ENCODE measurements at places on chromosomes 7 and 10.

- no peak for DNase-seq
Measured at GRCh38 chr7:24365606-24366005, 81.6 kb downstream of the NPY start.

- no peak for DNase-seq
Measured at GRCh38 chr7:5750031-5750653, 31.3 kb downstream of the RNF216 start.

DNA sequence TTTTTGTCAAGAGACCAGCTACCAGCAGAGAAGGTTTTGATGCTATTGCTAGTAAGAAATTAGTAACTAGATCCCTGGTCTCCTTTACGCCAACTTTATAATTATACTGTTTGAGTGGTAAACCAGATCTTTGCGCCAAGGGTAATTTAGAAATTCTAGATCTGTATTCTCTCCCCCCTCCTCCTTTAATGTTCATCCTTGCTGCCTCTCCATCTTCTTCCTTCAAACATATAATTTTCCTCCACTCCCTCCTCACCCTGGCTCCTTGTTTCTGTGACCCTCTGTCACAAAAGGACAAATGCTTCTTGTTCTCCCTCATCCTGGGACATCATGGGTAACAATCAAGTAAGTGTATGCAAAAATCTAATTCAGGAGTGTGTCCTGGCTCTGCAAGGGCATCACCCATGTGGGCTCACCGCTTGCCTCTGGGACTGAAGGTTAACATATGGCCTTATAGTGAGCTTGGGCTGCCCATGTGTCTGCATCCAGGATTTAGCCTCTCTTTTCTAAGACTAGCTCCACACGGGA is 121.2 kb downstream of the BAMBI start:
- no peak for DNase-seq

DNA sequence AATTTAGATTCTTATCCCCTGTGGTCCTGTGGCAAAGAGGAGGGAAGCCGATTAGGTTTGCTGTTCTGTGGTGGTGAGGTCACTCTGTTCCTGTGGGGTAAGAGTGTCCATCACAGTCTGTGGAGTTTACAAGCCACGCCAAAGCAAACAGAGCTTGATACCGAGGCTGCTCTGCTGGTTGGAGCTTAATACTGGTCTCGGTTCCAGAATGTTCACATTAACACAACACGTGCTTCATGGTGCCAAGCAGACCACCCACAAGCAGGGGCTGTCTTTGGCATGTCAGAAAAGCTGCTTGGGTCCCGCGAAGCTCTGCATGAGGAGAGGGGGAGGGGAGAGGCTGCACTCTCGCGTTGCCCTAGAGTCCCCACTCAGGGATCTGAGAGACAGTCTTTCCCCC is 47.5 kb downstream of the DNAJB6 start:
- DNase-seq = no peak

GRCh38 chr7:54664235-54665228 is 94.5 kb downstream of the SEC61G start:
- DNase-seq = peak; percentile 9

- no peak for DNase-seq
Measured at GRCh38 chr10:77669892-77670291, 32.3 kb upstream of the KCNMA1 start.

DNA sequence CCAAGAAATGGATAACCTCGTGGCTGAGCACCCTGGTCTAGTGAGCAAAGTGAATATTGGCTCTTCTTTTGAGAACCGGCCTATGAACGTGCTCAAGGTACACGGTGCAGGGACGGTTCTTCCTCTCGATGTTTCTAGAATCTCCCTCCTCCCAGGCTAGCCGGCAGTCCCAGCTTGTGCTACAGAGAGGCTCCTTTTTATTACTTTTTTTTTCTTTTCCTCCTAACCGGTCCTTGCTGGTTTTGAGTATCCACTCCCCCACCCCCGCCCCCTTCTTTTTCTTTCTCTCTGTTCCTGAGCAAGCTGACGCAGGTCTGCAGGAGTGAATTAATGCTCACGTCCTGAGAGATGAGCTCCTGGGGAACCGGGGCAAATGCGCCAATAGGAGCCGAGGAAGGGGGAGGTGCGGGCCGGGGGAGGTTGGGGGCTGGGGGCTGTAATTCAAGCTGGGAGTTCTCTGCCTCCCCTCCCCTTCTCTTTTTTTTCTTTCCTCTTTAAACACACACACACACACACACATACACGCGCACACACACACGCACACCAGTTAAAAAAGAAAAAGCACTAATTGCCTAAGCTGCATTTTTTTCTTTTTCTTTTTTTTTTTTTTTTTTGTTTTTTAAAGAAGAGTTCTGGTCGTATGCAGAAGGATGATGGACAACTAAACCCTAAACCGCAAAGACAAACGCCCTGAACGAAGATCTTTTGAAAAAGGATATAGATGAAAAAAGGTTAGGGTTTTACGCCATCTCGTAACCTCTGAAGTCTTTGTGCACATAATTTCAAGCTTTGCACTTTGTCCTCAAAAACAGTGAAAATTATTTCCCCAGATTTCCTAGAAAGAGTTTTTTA is 6.6 kb downstream of the CPA2 start:
- DNase-seq = no peak

GRCh38 chr10:52551046-52551445 is 221.5 kb downstream of the MBL2 start:
- no peak for DNase-seq

- DNase-seq = no peak
Measured at GRCh38 chr10:30819341-30820181, 190.0 kb upstream of the LYZL2 start.

- no peak for DNase-seq
Measured at GRCh38 chr7:39428221-39428620, 138.0 kb upstream of the YAE1 start.

- no peak for DNase-seq
Measured at GRCh38 chr7:23654508-23654907, 25.5 kb upstream of the FAM221A start.

DNA sequence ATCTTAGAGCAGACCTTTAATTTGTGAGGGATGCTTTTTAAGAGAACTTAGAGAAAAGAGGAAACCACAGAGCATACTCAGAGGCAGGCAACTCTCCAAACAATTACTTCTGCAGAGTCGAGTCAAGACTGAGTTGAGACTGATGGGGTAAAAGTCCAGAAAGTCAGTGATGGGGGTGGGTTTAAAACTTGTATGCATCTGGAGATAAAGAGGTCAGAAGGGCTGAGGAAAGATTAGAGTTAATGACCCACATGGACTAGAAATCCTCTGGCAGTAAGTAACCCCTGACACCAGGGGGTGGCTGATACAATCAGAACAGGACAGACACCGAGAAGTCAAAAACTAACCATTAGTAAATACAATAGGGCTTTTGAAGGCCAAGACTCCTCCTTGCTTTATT is 42.4 kb upstream of the SEPTIN7 start:
- no peak for DNase-seq

DNA sequence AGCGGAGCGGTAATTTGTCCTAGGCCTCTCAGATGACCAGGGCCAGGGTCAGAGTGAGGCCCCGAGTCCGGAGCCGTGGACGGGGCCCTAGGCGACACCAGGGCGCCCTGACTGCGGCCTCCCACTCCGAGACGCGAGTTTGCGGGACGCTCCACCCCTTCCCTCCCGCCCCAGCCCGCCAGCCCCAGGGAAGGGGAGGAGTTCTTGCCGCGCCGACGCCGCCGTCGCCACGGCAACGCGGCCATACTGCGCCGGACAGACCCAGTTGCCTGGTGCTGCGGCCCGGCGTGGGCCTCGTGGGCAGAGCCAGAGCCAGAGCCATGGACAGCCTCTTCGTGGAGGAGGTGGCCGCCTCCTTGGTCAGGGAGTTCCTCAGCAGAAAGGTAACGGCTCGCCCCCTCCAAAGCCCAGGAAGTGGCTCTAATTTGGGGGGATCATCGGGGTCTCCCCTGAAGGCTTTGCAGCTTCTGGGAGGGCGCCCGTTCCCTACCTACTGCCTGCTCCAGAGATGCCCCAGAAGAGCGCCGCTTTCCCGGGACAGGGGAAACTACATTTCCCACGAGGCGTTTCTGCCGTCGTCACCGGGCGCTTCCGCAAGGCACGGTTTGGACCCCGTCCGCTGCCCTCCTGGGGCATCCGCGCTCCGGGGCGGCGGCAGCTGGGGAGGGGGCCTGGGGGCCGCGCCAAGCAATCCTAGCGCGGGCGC is at the start of gene MINDY4:
TSS of gene MINDY4 (plus strand) at position 244 of the 706 bp plus-strand sequence. CDS start at position 321, 77 bp downstream.
- DNase-seq = peak; percentile 75

- DNase-seq = no peak
Measured at GRCh38 chr10:30185916-30186315, 126.5 kb upstream of the JCAD start.

GRCh38 chr7:100896732-100897608 is 1.3 kb upstream of the ACHE start:
- peak; percentile 15 for DNase-seq

DNA sequence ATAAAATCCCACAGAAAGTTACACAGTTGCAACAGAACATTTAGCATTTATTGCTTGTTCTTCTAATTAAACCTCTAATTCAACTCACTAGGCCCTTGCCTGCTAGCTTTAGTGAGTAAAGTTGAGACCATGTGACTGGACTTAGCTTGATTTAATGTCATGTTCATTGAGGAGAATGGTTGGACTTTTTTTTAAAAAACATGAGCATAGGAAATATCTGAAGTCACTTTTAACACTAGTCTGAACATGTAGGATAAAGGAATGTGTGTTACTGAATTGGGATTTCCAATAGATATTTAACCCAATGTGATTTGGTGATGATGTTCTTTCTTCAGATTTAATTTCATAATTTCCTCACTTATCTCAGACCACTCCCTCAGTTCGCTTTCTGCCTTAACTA is 24.6 kb upstream of the GLCCI1 start:
- no peak for DNase-seq

- no peak for DNase-seq
Measured at GRCh38 chr10:44056967-44057805, 327.7 kb downstream of the CXCL12 start.

GRCh38 chr7:88789480-88790064 is 6.0 kb downstream of the TEX47 start:
- no peak for DNase-seq

DNA sequence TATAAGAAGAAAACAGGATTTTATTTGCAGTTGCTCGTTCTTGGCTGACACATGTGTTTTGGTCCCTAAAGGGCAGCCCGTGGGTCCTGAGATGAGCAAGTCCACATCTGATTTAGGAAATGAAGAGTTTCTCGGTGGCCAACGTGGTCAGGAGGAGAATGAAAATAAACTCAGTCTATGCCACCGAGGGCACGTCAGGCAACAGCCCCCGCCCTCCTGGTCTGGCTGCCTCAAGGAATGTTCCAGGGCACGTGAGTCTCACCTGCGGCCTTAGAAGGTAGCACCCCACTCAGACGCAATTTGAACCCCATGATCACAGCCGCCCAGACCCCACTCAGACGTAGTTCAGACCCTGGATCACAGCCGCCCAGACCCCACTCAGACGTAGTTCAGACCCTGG is 197.2 kb downstream of the ADARB2 start:
- DNase-seq = no peak

GRCh38 chr10:132011024-132011423 is 29.3 kb upstream of the BNIP3 start:
- no peak for DNase-seq

DNA sequence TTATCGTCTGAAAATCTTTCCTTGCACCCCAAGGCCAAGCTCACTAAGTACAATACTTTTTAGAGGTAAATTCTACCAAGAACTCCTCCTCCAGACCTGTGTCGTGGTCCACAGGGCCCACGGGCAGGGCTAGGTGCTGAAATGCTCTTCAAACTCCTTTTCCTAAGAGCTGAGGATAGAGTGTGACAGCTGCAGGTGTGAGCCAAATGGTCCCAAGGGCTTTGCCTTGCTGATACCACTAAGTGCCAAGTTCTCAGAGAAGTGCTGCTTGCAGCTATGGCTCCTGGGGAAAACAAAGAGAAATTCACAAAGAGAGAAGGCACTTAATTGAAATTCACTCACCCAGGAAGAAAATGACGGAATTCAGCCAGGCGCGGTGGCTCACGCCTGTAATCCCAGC is 868.9 kb upstream of the AUTS2 start:
- DNase-seq = no peak

GRCh38 chr7:98703916-98704315 is 86.8 kb downstream of the NPTX2 start:
- no peak for DNase-seq

- no peak for DNase-seq
Measured at GRCh38 chr7:130160455-130160854, 44.8 kb downstream of the TMEM209 start.

- DNase-seq = no peak
Measured at GRCh38 chr7:146366938-146367337, 250.3 kb downstream of the CNTNAP2 start.

GRCh38 chr7:140726281-140726680 is 29.8 kb downstream of the NDUFB2 start:
- no peak for DNase-seq

DNA sequence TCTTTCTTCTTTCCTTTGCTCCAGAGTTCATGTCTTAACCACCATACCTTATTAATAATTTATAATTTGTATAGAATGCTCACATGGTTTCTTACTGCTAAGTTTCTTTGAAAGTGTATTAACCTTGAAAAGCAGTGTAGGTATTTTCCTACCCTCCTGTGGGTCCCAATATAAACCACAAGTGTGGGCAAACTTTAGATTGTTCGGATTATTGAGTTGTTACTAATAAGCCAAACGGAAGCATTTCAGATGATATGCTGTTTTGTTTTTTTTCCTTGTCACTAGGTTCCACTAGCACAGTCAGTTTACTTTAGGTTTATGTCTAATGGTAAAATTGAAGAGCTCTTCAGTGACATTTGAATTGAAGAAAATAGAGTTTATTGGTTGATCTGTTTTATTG is 10.2 kb downstream of the SSBP1 start:
- DNase-seq = no peak

GRCh38 chr7:101953248-101953819 is 135.9 kb downstream of the CUX1 start:
- DNase-seq = no peak

DNA sequence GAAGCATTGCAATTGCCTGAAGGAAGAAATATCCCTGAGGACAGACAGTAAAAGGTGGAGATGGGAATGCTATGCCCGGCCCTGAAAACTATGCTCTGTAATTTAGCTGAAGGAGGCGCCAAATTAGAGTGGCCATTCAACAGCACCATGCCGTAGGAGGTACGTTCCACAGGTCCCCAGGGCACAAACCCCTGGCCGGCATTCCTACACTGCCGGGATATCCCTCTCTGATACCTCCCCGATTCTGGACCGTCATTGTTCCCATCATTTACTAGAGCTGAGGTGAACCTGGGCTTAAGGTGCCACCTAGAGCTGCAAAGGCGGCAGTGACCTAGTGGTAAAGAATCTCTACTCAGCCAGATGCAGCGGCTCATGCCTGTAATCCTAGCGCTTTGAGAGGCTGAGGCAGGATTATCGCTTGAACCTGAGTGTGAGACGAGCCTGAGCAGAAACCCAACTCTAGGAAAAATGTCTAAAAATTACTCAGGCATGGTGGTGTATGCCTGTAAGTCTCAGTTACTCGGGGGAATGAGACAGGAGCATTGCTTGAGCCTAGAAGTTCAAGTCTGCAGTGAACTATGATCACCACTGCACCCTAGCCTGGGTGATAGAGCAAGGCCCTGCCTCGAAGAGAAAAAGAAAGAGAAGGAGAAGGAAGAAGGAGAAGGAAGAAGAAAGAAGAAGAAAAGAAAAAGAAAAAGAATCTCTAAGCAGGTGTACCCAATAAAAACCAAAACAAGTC is 53.0 kb upstream of the TNKS2 start:
- no peak for DNase-seq

GRCh38 chr10:106255111-106255678 is 909.3 kb downstream of the SORCS1 start:
- no peak for DNase-seq

GRCh38 chr10:19169684-19170083 is 121.1 kb downstream of the MALRD1 start:
- no peak for DNase-seq

- no peak for DNase-seq
Measured at GRCh38 chr10:124632064-124632531, 112.1 kb downstream of the FAM53B start.

GRCh38 chr7:130794619-130794922 is 60.6 kb upstream of the KLF14 start:
- no peak for DNase-seq

All from substantia nigra (tissue), 51 donors.